ENCODE measurements at places on chromosomes 16 and 17.
A peak's percentile ranks its signal among the peaks of the same experiment; 100 is the strongest.

GRCh38 chr17:75524269-75524969, 1.1 kb upstream of the LLGL2 start:
- no peak for DNase-seq

DNA sequence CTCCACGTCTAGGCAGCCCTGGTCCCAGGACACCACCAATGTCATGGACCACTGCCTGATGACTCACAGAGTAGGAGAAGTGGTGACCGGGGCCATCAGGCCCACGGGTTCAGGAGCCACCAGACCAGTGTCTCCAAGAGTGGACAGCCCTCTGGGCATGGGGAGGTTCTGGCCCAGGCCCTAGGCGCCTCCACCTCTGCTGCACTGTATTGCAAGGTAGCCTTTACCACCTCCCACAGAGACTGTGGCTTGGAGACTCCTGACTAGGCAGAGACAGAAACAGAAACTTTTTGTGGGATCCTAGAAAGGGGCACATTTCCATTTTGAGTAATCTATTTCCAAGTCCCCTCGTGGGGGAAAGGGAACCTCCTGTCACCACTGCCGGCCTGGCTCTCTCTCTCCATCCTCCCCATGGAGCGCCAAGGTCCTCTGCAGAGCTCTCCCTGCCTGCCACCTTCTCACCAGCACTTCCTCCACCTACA, 2.9 kb downstream of the CDIP1 start:
- no peak for DNase-seq

GRCh38 chr16:67708368-67708771, 10.7 kb downstream of the GFOD2 start:
- no peak for DNase-seq

DNA sequence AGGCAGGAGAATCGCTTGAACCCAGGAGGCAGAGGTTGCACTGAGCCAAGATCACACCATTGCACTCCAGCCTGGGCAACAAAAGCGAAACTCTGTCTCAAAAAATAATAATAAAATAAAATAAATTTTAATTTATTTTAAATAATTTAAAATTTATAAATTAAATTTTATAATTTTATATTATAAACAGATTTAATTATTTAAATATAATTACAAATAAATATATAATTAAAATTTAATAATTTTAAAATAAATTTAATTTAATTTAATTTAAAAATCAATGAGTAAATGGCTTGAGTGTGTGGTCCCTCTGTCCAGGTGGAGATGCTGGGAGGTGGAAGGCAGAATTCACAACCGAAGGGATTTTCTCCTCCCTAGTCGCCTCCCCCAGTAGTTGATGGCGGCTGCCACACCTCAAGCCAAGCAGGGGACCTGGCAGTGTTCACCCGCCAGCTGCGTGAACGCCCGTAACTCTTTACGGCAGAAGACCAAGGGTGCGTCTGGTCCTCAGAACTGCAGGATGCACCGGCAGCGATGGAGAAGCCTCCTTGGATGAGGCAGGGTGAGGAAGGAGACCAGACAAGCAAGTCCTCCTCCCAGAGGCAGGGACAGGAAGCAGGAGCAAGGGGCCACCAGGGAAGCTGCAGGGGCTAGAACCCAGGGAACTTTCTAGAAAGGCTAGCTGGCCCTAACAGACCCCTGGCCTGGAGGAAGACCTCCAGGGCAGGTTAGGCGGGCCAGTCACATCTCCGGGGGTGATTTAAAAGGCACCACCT, 22.9 kb upstream of the KRT17 start:
- DNase-seq: peak; percentile 18

DNA sequence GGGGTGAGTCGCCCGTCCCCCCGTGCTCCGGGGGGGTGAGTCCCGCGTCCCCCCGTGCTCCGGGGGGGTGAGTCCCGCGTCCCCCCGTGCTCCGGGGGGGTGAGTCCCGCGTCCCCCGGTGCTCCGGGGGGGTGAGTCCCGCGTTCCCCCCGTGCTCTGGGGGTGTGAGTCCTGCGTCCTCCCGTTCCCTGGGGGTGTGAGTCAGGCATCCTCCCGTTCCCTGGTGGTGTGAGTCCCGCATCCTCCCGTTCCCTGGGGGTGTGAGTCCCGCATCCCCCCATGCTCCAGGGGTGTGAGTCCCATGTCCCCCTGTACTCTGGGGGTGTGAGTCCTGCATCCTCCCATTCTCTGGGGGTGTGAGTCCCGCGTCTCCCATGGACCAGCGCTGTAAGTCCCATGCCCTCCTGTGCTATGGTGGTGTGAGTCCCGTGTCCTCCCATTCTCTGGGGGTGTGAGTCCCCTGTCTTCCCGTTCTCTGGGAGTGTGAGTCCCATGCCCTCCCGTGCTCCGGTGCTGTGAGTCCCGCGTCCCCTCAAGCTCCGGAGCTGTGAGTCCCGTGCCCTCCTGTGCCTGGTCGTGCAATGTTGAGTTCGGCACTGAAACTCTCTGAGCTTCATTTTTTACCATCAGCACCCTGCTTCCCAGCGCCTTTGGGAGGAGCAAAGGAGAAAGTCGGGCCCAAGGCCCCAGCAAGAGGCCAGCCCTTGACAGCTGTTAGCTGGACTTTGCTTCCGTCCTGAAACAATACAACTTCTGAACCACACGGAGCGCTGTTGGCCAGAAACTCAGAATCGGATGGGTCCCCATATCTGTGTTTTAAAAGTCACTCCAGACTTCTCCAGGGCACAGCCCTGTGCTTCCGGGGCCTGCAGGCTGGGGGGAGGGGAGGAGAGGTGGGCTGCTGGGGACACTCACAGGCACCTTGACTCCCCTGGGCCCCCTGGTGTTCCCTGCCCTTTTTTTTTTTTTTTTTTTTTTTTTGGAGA, 11.5 kb upstream of the ZC3H18 start:
- DNase-seq: no peak

- no peak for DNase-seq
Observed at GRCh38 chr16:10995565-10995964, 51.2 kb downstream of the CLEC16A start.

- peak; percentile 91 for DNase-seq
Observed at GRCh38 chr17:78214016-78214705, at the start of gene BIRC5. Gene BIRC5 (plus strand): TSS chr17:78214253. CDS start chr17:78214317, 64 bp downstream.

- DNase-seq: no peak
Observed at GRCh38 chr16:83907631-83908250, 8.8 kb downstream of the MLYCD start.

- DNase-seq: no peak
Observed at GRCh38 chr16:85123891-85124635, 11.8 kb upstream of the CIBAR2 start.

DNA sequence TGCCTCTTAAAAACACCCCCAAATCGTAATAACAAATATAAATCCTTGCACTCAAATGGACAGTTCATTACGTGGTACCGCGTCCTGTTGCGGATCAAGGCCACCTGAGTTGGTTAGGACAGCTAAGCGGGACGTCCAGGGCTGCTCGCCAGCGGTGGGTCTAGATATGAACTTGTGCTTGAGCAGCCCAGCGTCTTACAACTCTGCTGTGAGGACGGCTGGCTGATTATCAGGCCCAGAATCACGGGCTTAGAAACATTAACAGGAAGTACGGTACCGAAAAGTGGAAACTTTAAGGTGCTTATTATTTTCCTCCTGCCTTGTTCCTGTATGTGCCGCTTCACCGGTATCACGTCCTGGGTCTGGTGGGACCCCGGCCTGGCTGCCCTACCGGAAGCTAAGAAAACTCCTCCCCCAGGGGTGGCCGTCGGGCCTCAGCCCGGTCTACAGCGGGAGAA, 832 bp upstream of the SRRM2 start:
- DNase-seq: no peak

DNA sequence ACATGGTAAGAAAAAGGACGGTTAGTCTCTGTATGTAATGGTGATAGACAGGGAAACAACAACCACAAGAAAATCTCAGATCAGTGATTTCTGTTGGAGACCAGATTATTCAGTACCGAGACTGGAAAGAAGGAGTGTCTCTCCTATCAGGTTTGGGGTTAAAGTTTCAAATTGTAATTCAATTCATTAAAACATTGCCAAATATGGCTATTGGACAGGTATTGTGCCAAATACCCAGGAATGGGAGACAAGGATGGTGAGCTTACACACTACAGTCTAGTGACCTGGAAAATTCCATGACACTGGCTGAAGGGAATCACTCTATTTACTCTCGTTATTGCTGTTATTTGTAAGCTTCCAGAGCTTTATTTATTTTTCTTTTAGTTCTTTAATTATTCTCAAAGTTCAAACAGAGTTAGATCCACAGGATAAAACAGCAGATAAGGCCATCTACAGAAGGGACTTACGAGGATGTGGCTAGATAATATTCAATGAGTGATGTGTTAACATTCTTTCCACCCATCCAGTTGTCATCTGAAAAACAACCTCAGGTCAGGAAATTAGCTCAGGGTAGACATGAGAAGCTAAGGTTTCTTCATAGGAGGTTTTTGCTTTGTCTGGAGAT, 25.1 kb upstream of the MMD start:
- DNase-seq: no peak

DNA sequence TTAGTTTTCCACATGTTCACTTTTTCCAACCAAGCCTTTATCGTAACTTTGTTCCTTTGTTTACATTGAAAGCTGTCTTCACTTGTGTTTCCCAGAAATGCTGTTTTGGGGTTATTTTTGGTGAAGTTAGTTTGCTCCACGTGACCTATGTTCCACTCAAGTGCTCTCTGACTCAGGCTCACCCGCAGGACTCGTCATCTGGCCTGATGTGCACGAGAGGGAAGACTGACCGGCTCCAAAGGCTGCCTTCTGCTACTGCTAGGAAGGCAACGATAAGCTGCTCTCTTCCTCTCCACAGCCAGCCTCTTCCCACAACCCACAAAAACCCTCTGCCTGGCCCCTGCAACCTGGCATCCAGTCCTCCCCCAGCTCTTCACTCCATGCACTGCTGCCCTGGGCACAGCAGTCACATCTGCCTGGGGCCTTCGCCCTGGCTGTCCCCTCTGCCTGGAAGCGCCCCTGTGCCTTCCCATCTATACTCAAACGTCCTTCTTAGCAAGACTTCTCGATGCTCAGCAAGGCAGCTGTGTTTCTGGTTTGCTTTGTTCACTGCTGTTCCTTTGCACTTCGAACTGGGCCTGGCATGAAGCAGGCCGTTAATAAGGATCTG, 28.0 kb downstream of the ZCCHC14 start:
- no peak for DNase-seq

GRCh38 chr16:88911136-88911945, 44.9 kb upstream of the PABPN1L start:
- DNase-seq: no peak

GRCh38 chr17:34364751-34365150, 1.7 kb upstream of the CCL1 start:
- no peak for DNase-seq

DNA sequence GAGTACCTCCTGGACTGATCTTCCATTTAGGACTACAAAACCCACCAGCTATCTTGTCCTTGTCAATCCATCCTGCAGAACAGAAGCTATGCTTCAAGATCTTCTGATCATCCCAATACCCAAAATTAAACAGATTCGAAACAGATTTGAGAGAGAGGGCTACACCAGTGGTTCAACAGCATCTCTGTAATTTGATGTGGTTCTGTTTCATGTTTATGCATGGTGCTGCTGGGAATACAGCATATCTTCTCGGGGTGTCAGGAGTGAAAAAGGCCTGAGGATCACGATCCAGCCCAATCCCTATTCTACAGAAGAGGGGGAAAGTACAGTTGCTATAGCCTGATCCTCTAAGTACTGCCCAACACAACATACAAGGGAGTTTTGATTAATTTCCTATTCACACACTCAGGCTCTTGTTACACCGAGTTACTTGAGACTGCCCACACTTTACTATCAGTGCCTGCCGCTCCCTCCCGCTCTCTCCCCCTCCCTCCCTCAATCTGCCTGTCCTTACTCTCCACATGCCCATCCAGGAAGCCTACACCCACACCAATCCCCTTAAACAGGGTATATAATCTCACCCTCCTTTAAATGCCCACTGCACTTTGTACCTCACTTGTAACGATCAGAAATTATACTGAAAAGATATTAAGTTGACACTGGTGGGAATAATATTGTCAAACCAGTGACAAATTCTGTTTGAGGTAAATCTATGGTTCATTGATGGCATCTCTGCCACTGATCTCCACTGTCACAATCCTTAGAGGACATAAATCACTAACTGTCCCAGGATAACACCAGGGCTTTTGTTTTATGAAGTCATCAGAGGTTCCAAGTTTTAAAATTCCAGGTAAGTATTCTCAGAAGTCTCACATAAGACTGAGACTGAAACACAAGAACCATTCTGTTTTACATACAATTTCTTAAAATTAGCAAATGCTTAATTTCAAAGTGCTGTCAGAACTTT, 89.3 kb upstream of the PLEKHM1 start:
- no peak for DNase-seq

GRCh38 chr16:77383606-77384187, 51.1 kb downstream of the ADAMTS18 start:
- DNase-seq: no peak

DNA sequence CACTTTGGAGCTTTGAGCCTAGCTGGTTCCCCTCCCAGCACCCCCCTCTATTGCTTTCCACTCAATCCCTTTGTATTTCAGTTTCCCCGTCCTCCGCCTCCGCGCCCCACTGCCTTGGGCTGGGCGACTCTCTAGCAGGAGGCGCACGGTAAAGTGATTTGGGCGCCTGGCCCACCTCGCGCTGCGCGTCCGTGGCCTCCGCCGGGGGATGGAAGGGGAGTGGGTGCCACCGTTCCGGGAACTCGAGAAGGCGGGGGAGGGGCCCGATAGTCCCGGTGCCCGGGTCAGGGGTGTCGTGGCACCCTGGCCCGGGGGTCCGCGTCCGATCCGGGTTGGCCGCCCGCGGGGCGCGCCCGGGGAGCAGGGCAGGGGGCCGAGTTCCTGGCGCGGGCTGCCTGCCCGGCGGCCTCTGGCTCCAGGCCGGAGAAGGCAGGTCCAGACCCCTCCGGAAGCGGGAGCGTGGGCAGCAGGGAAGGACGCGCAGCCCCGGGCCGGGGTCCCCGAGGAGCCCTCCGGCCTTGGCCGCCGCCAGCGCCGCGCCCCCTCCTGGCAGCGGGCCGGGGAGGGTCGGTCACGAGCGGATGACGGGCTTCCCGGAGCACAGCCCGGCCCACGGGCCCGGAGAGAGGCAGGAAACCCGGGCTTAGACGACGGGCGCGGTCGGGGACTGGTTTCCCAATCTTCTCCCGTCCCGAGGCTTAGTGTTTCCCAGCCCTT, 15.8 kb downstream of the MEOX1 start:
- no peak for DNase-seq

- peak; percentile 94 for DNase-seq
Observed at GRCh38 chr16:4402439-4403132, 13.8 kb downstream of the CORO7 start.

GRCh38 chr16:69386596-69386995, 789 bp upstream of the TERF2 start:
- no peak for DNase-seq

DNA sequence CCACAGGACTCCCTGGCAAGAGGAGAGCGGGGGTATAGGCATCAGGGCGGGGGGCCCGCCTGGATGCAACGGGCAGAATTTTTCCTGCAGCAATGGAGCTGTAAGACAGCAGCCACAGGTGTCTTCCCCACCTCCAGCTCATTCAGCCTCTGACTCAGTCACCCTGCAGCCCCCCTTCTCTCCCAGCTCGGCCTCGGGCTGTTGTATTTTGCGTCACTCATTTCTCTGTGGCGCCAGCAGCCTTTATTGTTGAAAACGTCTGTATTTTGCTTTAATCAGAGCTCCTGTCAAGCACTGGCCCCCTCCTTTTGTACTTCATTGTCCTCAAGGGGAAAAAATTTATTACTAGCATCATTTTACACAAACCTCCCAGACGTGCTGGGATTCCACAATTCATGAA, 117.7 kb downstream of the WSCD1 start:
- no peak for DNase-seq

All from neural crest cell (in vitro differentiated cells).